Stimulated activated CD8-positive, alpha-beta memory T cell treated with anti-CD3 and anti-CD28 coated beads, Interleukin-7, amount 100 ng/mL, for 24 hours (primary cell): ENCODE measurements at places on chromosomes 1 and 21.

DNA sequence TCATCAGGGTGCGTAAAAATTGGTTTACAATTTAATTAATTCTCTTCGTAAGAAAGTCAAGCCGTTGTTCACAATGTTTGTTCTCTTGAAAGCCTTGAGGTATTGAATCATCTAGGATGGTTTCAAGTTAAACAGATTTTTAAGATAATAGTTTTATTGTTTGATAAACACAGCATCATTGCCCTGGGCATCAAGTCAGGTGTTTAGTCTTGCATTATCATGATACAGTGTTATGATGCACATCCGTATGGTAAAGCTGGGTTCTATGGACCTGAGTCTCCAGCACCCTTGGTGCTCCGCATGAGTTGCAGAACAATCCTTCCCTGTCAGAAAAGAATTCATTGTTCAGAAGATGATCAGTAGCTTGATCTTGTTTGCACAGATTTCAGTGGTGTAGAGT lies 359.5 kb downstream of the LMO4 start:
- DNase-seq = no peak

DNA sequence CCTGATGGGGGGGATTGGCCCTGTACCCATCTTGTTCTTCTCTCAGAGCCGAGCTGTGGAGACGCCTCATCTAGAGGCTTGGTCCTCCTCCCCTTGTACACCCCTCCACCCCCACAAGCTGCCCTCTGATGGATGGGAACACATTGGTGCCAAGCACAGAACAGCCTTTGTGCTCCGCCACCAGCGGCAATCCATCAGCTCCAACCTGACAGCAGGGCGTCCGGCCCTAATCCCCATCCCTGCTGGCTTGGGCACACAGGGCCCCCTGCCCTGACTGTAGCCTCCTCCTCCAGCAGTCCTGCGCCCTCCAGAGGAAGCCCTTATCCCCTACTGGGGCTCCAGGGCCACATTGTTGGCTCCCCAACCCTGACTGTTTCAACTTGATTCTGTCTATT lies 3.8 kb upstream of the MYOG start:
- no peak for DNase-seq

- no peak for DNase-seq
Observed at GRCh38 chr1:209651138-209651587, 1.1 kb downstream of the LAMB3 start.

- DNase-seq = no peak
Observed at GRCh38 chr1:241221319-241221718, 135.7 kb downstream of the RGS7 start.
